Stimulated activated CD8-positive, alpha-beta memory T cell treated with anti-CD3 and anti-CD28 coated beads, Interleukin-12 subunit alpha, Interleukin-12 subunit beta, amount 100 ng/mL, for 1 hour (primary cell): ENCODE measurements at places on chromosomes 11 and 22.

DNA sequence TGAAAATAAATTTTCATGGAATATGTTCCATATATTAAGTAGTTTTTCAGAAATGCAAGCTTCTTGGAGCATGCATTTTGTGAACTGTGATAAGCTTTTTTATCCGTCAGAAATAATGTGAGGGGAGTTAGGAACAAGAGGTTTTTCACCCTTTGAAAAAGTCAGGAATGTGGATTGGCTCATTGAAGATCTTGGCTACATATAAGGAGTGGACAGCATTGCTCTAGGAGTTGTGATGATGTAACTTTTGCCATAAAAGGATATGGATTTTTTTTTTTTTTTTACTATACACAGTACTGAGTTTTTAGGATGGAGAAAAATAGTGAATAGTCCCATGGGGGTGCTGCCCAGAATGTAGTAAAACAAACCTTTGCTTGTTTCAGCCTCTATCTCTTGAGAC lies 180.2 kb downstream of the NAV2 start:
- DNase-seq, result no peak

GRCh38 chr11:109960831-109961230 lies 132.4 kb upstream of the ZC3H12C start:
- DNase-seq, result no peak

DNA sequence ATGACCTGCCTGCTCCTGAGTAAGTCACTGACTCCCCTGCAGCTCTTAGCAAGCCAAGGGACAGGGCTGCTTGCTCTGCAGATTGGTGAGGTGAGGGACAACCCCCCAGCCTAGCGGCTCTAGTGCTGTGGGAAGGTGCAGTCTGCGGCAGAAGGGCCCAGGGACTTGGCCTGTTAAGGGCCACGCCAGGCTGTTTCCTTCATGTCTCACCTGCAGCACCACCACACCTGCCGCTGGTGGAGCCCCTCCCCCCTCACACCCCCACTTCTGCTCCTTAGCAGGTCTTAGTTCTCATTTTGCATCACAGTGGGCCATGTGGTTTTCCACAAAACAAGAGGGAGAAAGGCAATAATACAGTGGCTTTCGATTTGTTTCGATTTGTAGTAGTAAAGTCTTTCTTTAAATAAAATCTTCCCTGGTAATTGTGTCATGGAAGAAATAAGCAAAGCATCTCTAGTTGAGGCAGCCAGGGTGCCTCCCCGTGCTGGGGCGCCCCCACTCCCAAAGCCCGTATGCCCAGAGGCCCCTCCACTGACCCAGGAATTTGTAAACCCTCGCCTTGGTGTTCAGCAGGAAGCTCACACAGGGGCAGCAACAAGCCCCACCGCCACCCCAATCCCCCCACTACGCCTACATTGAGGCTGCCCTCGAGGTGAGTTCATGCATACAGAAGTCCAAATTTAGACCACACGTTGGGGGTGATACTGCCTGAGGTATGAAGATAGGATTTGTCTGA lies 86.5 kb upstream of the CLDN5 start:
- DNase-seq, result no peak

DNA sequence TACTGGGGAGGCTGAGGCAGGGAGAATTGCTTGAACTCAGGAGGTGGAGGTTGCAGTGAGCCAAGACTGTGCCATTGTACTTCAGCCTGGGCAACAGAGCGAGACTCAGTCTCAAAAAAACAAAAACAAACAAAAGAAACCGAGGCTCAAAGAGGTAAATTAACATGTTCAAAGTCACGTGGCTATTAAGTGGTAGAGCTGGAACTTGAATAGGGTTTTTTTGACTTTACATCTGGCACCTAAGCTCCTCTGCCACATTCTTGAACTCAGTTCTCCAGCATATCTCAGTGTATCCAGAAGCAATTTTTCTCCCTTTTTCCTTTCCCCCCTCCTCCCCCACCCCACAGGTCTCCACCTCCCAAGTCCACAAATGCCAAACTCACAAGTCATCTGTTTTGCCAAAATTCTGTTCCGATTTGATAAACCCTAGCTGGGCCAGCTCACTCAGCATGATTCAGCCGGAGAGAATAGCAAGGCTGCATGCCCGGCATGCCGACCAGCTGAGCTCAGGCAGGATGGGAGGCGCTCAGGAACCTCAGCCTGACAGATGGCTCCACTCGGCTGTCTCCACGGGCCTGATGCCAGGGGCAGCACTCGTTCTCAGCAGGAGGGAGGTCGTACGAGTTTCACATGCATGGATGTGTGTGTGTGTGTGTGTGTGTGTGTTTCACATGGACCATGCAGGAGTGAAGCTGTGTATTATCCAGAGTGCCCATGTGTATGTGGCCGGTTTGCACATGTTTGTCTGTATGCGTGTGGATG lies 63.2 kb upstream of the RRAS2 start:
- no peak for DNase-seq

- DNase-seq, result no peak
Measured at GRCh38 chr22:22248878-22249277, 4.3 kb downstream of the VPREB1 start.

DNA sequence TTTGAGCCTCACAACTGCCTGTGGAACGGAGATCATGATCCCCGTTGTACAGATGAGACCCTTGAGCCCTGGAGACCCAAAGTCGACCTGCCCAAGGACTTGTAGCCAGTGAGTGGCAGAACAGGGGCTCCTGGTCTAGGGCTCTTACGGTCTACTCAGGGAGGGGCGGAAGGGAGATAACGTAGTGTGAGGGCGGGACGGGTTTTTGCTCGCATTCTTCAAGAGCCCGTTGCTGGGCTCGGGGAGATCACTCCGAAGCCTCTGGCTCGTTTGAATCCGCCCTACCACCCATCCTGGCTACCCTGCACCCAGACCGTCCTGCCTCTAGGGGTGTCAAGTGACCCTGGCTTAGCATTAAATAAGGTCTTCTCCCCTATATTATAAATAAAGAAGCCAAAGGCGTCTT lies 639 bp downstream of the CRY2 start:
- no peak for DNase-seq

- no peak for DNase-seq
Measured at GRCh38 chr22:44683237-44683636, 18.8 kb upstream of the PRR5 start.
